ENCODE measurements at places on chromosomes 12 and 14.

DNA sequence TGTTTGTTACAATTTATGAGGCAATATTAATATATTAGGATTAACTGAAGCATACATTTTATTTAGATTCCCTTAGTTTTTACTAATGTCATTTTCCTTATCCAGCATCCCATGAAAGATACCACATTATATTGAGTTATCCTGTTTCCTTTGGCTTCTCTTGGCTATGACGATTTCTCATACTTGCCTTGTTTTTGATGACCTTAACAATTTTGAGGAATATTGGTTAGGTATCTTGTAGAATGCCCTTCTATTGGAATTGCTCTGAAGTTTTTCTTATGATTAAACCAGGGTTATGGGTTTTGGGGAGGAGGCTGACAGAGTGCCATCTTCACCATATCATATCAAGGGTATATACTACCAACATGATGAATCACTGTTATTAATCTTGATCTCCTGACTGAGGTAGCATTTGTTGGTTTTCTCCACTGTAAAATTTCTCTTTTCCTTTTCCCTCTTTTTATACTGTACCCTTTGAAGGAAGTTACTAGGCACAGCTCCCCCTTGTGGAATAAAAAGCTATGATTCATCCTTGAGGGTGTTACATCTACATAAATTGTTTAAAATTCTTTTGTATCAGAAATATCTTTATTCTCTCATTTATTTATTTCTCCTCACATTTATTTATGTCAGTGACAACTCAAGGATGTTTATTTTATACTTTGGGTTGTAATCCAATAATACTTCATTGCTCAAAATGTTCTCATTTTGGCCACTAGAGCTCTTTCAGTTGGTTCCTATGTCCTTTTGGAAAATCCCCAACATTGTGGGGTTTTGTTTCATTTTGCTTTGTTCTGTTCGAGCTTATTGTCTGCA is 239.0 kb downstream of the SLC16A7 start:
- no peak for DNase-seq

DNA sequence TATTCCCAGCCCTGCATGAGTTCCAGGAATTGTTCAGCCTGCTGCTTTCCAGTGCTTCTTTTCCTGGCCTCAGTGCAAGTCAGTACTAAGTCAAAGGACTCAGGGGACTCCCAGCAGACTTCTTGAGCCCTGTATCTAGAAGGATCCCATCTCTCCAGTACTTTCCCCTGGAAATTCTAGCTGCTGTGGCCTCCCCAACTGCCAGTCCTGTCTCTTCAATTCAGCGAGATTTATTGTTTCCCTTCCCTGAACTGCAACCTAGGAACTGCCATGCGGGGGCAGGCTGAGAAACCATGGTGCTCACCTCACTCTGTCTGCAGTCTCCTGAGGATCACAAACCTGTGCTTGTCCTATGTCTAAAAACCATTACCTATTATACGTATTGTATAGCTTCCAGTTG is 31.8 kb downstream of the ZNF605 start:
- DNase-seq: no peak

DNA sequence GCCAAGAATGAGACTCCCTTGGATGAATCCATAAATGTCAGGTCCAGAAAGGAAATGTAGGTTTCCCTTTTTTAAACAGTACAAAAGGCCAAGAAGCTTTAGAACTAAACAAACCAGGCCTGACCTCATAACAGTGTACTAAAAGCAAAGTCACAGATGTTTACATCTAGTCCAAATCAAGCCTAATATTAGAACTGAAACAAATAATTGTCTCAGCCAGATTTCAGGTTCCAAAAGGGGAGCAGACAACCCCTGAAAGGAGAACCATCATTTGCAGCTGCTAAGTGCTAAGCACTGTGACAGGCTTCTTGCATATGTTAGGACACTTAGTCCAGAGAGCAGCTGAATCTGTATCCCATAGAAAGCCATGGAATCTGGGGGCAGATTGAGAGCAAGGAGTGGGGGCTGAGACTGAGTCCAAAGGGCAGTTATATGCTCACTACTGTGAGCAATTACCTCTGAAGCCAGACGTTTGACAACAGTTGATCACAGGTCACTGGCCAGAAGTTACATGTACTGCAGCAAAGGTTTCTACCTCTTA is 90.1 kb downstream of the STXBP6 start:
- DNase-seq: no peak

GRCh38 chr12:3313066-3313465 is 177.9 kb upstream of the PRMT8 start:
- DNase-seq: no peak

DNA sequence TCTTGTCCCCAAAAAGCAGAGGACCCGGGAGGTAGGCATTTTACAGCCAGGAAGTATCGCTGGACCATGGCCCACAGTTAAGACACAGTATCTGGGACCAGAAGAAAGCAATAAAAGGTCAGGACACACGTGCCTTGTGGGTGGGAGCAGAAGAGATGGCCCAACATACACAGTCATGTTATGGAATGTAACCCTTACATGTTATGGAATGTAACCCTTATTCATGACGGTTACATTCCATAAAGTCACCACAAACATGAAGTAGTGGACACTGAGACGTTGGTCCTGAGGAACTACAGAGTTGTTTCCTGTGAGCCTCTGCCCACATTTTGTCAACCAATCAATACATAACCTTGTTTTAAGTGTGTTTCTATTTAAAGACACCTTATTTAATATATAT is 285.6 kb upstream of the FKBP4 start:
- no peak for DNase-seq

- no peak for DNase-seq
Observed at GRCh38 chr12:92378682-92379479, 233.2 kb upstream of the BTG1 start.

Measured in effector CD4-positive, alpha-beta T cell (primary cell).